ENCODE measurements at places on chromosomes 7 and 10.
A peak's percentile ranks its signal among the peaks of the same experiment; 100 is the strongest.

GRCh38 chr7:64541438-64542359 is 21.2 kb downstream of the ZNF680 start:
- H3K4me3 ChIP-seq = no peak overlapping the region
- no peak overlapping the region for H3K27ac ChIP-seq
- H3K36me3 ChIP-seq = peaks cover 81% of the 10 kb centered on the region

DNA sequence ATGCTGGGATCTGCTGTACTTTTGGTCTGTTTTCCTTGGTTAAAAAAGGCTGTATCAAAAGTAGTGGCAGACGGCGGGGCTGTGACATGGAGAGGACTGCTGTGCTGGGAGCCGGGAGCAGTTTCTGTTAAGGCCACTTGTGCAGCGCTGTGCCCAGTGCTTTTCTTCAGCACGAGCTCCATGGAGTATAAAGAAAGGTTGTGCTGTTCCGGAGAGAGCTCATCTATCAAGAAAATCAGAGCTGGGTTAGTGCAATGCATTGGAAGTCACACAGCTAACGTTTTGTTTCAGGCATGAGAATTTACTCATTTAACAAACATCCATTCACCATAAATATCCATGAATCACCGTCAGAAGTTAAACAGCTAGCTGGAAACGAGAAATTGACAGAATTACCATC is 62.0 kb downstream of the KIAA1549 start:
- no peaks in the 10 kb centered on the region for H3K27me3 ChIP-seq
- no peaks in the 10 kb centered on the region for H3K36me3 ChIP-seq
- no peak for DNase-seq
- H3K4me3 ChIP-seq = no peak overlapping the region
- no peaks in the 10 kb centered on the region for H3K4me1 ChIP-seq

- no peaks in the 10 kb centered on the region for H3K36me3 ChIP-seq
- no peak overlapping the region for H3K4me3 ChIP-seq
- no peaks in the 10 kb centered on the region for H3K27me3 ChIP-seq
- no peak for DNase-seq
These were observed 320.7 kb upstream of the MAGI2 start for GRCh38 chr7:79774150-79774549.

GRCh38 chr7:107836237-107837144 is 33.5 kb upstream of the SLC26A3 start:
- H3K27me3 ChIP-seq = peaks cover 2% of the 10 kb centered on the region
- no peak for DNase-seq
- H3K36me3 ChIP-seq = no peaks in the 10 kb centered on the region
- no peaks in the 10 kb centered on the region for H3K4me1 ChIP-seq

DNA sequence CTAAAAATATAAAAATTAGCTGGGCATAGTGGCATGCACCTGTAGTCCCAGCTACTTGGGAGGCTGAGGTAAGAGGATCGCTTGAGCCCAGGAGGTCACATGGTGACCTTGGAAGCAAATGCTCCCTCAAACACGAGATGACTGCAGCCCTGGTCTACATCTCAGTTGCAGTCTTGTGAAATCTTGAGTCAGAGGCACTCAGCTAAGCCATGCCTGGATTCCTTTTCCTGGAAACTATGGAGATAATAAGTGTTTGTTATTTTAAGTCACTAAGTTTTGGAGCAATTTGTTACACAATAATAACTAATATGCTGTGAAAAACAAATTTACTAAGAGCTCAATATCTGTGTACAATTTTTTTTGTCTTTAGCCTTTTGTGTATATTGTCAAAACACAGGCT is 284.3 kb upstream of the KAT6B start:
- no peak overlapping the region for H3K4me3 ChIP-seq
- DNase-seq = no peak
- H3K27me3 ChIP-seq = no peaks in the 10 kb centered on the region
- H3K4me1 ChIP-seq = peaks cover 12% of the 10 kb centered on the region
- H3K27ac ChIP-seq = no peak overlapping the region

DNA sequence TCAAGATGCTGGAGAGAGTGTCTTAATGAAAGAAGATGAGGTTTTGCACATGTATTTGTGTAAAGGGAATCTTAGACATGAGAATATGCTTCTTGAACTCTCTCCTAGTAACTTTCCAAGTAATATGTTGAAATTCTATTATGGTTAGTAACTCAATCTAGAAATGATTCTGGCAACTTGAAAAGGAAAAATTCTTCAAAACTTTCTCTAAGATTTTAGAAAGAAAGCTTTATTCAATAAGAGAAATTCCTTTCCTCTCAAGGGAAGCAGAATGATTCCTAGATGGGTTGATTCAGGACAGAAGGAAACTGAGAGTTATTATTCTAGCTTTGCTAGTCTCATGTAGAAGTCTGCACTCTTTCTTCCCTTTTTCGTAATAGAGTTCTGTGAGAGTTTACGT is 364.3 kb upstream of the PLXDC2 start:
- H3K4me3 ChIP-seq = no peak overlapping the region
- H3K36me3 ChIP-seq = no peaks in the 10 kb centered on the region
- no peaks in the 10 kb centered on the region for H3K27me3 ChIP-seq
- no peaks in the 10 kb centered on the region for H3K4me1 ChIP-seq
- no peak overlapping the region for H3K27ac ChIP-seq

- peaks cover 3% of the 10 kb centered on the region for H3K27me3 ChIP-seq
- DNase-seq = no peak
- peaks cover 6% of the 10 kb centered on the region for H3K4me1 ChIP-seq
- H3K4me3 ChIP-seq = no peak overlapping the region
- no peak overlapping the region for H3K27ac ChIP-seq
These were observed 53.2 kb upstream of the SYPL1 start for GRCh38 chr7:106165337-106165736.

DNA sequence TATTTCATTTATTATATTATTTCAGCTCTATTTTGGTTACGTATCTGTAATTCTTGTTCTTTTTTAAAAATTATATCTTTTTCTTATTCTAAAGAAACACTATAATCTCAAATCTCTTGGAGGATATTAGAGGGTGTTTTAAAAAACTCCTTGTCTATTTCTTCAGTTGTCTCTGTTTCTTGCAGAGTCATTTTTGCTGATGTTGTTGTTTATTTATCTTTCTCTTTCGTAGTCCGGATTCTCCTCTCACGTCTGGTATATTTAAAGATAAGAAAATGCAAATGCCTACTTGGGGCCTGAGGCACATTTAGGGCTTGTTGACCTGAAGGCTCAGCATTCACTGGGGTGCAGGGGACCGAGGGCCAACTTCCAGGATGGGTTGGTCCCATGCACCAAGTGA is 181.2 kb upstream of the CTBP2 start:
- H3K27ac ChIP-seq = no peak overlapping the region
- H3K36me3 ChIP-seq = no peaks in the 10 kb centered on the region
- no peak for DNase-seq
- H3K27me3 ChIP-seq = no peaks in the 10 kb centered on the region
- no peak overlapping the region for H3K4me3 ChIP-seq

DNA sequence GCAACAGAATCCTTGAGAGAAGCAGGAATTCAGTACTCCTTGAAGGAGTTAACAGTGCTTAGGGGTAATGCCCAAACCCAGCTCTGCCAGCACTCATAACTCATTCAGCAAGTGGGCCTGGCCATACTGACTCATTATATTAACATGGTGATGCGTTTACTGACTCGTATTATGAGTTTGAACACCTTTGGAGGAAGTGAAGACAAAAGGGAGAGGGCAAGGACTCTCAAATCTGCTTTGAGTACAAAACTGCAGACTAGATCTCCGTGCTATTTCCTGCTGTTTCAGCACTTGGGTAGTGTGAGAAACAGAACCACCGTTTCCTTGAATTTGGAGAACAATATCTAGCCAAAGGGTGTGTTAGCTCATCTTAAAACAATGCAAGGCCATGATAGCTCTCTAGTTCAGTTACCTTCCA is 30.8 kb downstream of the SLC16A9 start:
- no peak overlapping the region for H3K4me3 ChIP-seq
- H3K27me3 ChIP-seq = no peaks in the 10 kb centered on the region

- no peak overlapping the region for H3K4me3 ChIP-seq
- DNase-seq = no peak
- no peaks in the 10 kb centered on the region for H3K36me3 ChIP-seq
- H3K4me1 ChIP-seq = no peaks in the 10 kb centered on the region
- peaks cover under 1% of the 10 kb centered on the region for H3K27me3 ChIP-seq
These were observed 90.4 kb upstream of the FAM171A1 start for GRCh38 chr10:15461353-15462108.

DNA sequence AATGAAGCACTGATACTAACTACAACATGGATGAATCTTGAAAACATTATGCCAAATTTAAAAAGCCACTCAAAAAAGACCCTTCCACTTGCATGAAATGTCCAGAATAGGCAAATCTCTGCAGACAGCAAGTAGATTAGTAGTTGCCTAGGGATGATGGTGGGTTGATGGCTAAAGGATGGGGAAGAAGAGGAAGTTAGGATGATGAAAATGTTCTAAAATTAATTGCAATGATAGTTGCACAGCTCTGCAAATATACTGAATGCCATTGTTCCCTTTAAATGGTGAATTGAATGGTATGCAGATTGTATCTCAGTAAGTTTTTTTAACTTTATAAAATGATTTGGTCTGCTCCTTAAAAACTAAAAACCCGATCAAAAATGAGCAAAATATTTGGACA is 7.3 kb upstream of the LIPA start:
- no peak for DNase-seq
- no peak overlapping the region for H3K4me3 ChIP-seq
- peaks cover 29% of the 10 kb centered on the region for H3K4me1 ChIP-seq

DNA sequence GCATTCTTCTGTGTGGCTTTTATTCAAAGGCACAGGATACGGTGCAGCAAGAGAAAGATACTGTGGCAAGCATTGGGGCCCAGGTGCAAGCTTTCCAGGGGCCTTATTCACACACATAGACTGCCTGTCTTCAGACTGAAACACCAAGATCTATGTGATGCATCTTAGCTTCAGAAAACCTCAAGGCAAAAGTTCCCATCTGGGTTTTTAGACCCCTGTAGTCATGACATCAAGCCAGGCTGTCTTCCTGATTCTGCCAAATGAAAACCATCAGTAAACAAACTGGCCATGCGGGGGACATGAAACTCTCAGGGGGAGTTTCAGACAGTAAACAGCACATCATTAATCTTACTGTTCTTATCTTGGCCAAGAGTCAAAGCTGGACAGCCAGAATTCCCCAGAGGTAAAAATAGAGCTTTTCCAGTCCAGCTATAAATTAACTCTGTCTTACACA is 9.8 kb downstream of the AGBL3 start:
- DNase-seq = no peak
- no peak overlapping the region for H3K4me3 ChIP-seq
- no peak overlapping the region for H3K27ac ChIP-seq
- 0 out of 2 replicates have a peak, but pooled peaks cover 3% of the 10 kb centered on the region for H3K36me3 ChIP-seq

- no peaks in the 10 kb centered on the region for H3K27me3 ChIP-seq
- no peak overlapping the region for H3K27ac ChIP-seq
- H3K4me1 ChIP-seq = no peaks in the 10 kb centered on the region
- no peaks in the 10 kb centered on the region for H3K36me3 ChIP-seq
- H3K4me3 ChIP-seq = no peak overlapping the region
- DNase-seq = no peak
These were observed 4.1 kb downstream of the FXYD4 start for GRCh38 chr10:43375401-43376020.

- H3K36me3 ChIP-seq = no peaks in the 10 kb centered on the region
- no peaks in the 10 kb centered on the region for H3K27me3 ChIP-seq
- H3K27ac ChIP-seq = no peak overlapping the region
These were observed 286.8 kb upstream of the SHH start for GRCh38 chr7:156099085-156099484.

DNA sequence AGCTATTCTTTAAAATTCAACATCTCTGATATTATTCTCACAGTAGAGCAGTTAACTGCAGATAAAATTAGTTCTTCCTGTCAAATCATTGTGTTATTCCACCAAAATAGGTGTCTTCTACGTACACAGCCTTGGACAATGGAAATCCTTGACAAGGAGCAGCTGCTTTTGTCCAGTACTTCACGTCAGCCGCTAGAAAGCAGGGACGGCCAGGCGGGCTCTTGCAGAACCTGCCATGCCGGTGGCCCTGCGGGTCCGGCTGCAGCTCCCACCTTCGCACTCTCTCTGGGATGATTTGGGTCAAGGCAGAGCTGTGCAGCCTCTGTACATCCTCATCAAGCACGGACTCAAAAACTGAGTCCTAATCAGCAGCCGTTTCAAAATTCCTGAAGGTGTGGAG is 2.2 kb upstream of the FOXI2 start:
- H3K4me1 ChIP-seq = no peaks in the 10 kb centered on the region
- no peak overlapping the region for H3K4me3 ChIP-seq
- H3K36me3 ChIP-seq = no peaks in the 10 kb centered on the region
- H3K27ac ChIP-seq = no peak overlapping the region

- no peak overlapping the region for H3K4me3 ChIP-seq
- peak overlapping the region; percentile 56 for H3K27ac ChIP-seq
- peaks cover 22% of the 10 kb centered on the region for H3K4me1 ChIP-seq
- no peak for DNase-seq
These were observed 564.5 kb upstream of the IGFBP3 start for GRCh38 chr7:46485481-46486065.

DNA sequence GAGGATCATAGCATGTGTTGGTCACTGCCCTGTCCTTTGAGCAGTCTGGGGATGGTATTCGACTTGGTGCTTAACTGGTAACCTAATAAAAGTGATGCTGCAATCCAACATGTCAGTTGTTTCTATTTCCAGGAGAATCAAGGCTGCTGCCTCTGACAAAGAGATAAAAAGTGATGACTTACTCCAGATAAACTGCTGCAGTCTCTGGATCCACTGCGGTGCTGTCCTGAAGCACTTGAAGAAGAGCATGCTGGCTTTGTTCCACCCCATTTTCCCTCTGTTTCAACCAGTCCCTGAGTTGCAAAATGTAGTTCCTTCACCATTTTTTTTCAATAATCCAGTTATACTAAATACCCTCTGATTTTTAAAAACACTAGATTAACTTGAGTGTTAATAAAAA is 403.5 kb upstream of the ANKRD30A start:
- DNase-seq = no peak
- no peaks in the 10 kb centered on the region for H3K27me3 ChIP-seq
- peaks cover 8% of the 10 kb centered on the region for H3K4me1 ChIP-seq
- H3K27ac ChIP-seq = no peak overlapping the region
- no peak overlapping the region for H3K4me3 ChIP-seq

DNA sequence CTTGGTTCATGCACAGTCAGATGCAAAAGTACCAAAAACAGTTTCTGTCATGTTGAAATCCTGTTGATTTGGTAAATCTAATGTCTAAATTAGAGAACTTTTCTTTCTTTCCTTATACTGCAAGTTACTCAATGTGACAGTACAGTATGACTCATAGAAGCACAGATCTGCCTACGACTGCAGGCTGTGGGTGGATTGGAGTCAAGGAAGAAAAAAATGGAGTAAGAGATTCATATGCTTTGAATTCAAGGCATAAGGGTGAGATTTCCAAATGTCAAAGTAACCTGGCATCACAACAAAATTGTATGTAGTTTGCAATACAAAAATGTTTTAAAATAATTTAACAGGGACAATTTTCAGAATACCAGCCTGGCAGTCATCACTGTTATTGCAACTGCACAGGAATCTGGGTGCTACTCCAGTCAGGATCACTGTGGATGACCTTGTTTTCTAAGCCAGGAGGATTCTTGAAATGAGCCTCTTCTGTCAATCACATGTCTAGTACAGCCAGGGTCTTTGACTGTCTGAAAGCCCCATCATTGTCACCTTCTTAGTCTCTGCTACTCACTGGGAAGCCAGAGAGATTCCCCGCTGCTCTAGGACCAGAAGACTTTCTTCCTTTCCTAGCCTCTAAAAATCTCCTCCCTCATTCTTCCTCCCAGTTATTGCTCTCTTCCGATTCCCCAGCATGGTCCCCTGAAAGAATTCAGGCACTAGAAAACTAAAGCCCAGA is 83.6 kb downstream of the CD36 start:
- H3K27ac ChIP-seq = peak overlapping the region; percentile 99
- H3K36me3 ChIP-seq = no peaks in the 10 kb centered on the region
- H3K4me1 ChIP-seq = peaks cover 31% of the 10 kb centered on the region

GRCh38 chr10:115945701-115946445 is 327.1 kb downstream of the GFRA1 start:
- DNase-seq = no peak
- H3K4me3 ChIP-seq = no peak overlapping the region
- no peaks in the 10 kb centered on the region for H3K27me3 ChIP-seq
- H3K4me1 ChIP-seq = peaks cover 13% of the 10 kb centered on the region
- H3K27ac ChIP-seq = peak overlapping the region; percentile 66

All from RWPE2 (cell line).